ENCODE measurements at places on chromosomes 12 and 14.

GRCh38 chr14:23601424-23601823 is 22.8 kb upstream of the JPH4 start:
- no peak for DNase-seq

GRCh38 chr12:128613837-128614590 is 209.7 kb downstream of the SLC15A4 start:
- DNase-seq, result no peak

- DNase-seq, result no peak
Observed at GRCh38 chr14:58739674-58740073, 101.9 kb downstream of the DACT1 start.

- DNase-seq, result no peak
Observed at GRCh38 chr12:34212651-34213050, 190.4 kb downstream of the ALG10 start.

DNA sequence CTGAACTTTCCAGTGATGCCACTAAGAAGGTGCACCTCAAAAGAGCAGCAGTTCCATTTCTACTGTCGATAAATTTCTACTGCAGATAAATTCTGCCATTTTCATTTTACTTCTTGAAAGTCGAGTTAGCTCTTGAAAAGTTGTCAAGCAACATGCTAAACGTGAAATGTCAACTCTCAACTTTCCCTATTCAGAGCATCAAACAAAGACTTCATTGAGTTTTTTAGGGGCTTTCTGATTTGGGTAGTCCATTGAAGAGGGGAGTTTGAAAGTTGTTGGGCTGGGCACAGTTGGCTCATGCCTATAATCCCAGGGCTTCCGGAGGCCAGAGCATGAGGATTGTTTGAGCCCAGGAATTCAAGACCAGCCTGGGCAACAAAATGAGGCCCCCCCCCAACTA is 59.4 kb upstream of the SYNE2 start:
- DNase-seq, result no peak

- no peak for DNase-seq
Observed at GRCh38 chr14:68518166-68518565, 274.7 kb downstream of the ZFP36L1 start.

GRCh38 chr12:49298160-49298559 is 3.2 kb downstream of the PRPH start:
- peak; percentile 46 for DNase-seq

DNA sequence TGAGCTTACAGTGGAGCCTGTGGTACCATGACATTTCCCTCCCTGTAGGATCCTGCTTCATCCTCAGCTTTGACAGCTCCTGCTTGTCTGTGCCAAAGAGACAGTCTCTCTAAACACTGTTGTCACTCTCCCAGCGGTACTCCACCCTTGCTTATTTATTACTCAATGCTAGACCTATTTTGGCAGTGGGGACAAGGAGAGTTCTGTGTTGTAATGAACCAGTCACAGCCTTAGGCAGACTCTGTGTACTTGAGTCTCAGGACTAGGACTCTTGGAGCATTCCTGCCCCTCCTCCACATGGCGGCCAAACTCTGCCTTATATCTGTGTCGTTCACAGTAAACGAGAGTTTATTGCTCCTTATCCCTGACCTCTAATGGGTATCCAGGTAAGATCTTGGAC is 70.9 kb downstream of the PIK3C2G start:
- DNase-seq, result no peak

GRCh38 chr14:48814562-48814961 is 771.6 kb downstream of the RPS29 start:
- DNase-seq, result no peak

- no peak for DNase-seq
Observed at GRCh38 chr12:113088971-113089756, 32.6 kb downstream of the DTX1 start.

DNA sequence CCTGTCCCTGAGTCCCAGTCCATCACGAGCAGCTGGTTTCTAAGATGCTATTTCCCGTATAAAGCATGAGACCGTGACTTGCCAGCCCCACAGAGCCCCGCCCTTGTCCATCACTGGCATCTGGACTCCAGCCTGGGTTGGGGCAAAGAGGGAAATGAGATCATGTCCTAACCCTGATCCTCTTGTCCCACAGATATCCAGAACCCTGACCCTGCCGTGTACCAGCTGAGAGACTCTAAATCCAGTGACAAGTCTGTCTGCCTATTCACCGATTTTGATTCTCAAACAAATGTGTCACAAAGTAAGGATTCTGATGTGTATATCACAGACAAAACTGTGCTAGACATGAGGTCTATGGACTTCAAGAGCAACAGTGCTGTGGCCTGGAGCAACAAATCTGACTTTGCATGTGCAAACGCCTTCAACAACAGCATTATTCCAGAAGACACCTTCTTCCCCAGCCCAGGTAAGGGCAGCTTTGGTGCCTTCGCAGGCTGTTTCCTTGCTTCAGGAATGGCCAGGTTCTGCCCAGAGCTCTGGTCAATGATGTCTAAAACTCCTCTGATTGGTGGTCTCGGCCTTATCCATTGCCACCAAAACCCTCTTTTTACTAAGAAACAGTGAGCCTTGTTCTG is 41.6 kb downstream of the DAD1 start:
- no peak for DNase-seq

DNA sequence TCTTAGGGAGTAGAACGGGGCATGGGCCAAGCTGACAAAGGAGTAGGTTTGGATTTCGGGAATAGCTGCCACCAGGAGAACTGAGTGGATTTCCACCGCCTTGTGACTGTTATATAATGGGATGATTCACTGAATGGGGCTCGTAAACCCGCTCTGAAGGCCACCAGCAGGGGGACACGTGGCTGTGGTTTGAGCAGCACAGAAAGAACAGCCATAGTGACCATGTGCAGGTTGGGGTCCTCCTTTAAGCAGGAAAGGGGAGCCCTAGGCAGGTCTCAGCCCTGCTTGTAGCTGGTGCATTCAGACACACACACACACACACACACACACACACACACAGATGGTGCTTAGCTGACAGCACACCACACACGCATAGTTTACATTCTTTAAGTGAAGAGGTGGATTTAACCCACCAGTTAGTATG is 8.6 kb upstream of the ASB2 start:
- no peak for DNase-seq

DNA sequence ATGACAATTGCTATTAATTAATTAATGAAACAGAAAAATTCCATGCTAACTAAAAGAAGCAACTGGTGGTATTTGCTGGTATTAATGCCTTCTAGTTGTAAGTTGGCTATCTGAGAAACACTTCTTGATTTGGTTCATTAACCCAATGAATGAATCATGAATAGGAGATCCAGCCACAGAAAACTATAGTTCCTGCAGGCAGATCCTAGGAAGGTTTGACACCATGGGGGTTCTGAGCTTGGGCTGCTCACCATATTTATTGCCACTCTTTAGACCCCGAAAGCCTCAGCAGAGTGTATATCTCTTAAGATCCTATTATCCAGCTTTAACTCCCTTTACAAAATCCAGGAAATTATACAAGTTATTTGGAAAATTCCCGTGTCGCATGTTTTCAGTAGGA is 81.4 kb upstream of the REP15 start:
- DNase-seq, result no peak

DNA sequence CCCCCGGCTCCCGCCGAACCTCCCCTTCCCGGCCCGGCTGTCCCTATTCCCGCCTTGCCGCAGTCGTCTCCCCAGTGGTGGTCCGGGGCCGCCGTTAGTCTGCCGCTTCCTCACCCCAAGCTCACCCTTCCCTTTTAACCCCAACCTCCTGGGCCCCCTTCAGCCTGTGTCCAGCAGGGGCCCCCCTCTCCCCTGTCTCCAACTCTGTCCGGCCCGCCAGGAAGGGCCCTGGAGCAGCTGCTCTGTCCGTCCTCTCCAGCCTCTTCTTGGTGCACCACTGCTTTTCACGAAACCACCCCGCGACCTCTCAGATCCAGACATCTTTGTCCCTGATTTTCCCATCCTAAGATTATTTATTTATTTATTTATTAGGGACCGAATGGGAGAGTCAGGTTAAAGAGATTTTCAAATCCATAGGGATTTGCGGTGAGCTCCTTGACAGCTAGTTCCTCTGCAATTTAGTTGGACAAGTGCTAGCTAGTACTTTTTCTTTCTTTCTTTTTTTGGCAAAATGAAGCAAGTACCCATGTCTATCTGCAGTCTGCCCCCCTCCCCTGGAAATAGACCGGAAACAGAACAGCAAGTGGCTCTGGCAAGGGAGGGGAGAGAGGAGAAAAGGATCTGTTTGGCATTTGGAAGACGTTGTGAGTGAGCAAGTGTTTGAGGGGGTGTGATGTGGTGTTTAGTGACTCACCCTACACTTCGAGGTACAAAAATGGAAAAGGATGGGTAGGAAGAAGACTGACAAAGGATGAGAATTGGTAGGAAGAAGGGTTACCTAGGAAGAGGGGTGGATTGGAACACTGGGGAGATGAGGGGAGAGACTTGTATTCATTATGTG is 632 bp downstream of the UBR7 start:
- peak; percentile 85 for DNase-seq

DNA sequence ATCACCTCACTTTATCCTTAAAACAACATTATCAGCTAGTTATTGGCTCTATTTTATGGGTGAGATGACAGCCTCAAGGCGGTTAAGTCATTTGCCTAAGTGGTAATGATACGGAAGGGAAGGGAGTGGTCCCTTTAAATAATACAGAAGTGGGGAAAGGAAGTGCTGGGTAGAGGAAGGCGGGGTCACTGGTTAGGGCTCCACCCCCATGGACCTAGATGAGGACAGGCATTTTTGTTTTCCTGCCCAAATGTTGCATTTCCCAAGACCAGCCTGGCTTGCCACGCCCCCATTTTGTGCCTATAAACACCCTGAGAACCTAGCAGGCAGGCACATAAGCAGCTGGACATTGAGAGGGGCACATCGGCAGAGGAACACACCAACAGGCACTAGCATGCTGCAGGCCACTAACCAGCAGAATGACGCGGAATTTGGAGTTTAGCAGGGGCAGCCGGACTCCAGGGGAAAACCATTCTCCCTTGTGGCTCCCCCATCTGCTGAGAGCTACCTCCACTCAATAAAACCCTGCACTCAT is 100.9 kb downstream of the EPS8 start:
- no peak for DNase-seq

DNA sequence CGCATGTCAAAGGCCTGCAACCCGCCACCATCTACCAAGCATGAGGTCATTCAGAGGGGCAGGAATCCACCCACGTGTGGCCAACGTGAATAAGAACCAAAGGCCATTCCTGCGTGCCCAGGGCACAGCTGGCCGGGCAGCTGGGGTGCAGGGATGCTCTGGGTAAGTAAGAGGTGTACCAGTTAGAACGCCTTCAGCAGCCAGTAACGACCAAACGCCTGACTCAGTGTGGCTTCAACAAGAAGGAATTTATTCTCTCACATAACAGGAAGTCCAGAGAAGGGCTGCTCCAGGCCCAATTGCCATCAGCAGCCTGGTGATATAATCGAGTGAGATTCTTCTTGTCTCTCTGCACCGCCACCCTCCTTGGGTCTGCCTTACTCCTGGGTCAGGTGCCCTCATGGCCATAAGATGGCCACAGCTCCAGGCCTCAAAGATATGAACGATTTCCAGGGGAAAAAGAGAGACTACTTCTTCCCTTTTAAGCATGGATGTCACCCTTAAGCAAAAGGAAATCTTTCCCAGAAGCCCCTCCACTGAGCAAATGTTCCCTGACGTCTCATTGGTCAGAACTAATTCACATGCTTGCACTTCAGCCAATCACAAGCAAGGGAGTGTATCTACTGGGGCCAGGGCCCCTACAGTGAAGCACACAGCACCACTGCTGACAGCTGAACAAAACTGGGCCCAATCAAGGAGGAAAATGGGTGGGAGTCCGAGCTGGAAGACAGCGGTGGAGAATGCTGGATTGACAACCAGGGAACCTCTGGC is 7.3 kb downstream of the TTC7B start:
- DNase-seq, result peak; percentile 36

- DNase-seq, result no peak
Observed at GRCh38 chr12:127745469-127746212, 521.3 kb upstream of the TMEM132C start.

- DNase-seq, result no peak
Observed at GRCh38 chr12:104384141-104384880, 72.4 kb upstream of the CHST11 start.

GRCh38 chr12:41234692-41235091 is 46.6 kb downstream of the PDZRN4 start:
- no peak for DNase-seq

DNA sequence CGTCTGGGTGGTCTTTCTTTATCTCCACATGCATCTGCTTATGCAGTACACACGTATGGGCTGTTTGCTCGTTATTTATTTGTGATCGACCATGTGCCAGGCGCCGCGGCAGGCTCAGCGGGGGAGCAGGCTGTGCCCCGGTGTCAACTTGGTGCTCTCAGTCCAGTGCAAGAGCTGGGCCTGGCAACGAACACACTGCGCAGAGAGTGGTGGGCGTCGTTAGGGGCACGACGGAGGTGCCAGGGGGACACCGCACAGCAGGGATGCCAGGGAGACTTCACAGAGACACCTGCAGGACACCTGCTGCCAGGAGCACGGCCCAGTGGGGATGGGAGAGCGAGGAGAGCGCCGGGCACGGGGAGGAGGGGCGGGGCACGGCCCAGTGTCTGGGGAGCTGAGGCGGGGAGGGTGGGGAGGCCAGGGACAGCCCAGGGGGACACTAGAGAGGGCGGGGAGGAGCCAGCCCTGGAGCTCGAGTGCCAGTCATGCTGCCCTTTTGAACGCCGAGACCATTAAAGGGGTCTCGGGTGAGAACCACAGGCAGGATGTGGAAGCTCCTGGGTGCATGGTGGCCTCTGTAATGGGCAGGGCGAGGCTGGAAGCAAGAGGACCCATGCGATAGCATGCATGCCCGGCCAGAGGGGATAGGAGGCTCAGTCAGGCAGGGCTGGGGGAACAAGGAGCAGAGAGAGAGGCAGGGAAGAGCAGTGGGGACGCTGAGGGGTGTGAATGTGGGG is 652 bp upstream of the LRCOL1 start:
- DNase-seq, result no peak

DNA sequence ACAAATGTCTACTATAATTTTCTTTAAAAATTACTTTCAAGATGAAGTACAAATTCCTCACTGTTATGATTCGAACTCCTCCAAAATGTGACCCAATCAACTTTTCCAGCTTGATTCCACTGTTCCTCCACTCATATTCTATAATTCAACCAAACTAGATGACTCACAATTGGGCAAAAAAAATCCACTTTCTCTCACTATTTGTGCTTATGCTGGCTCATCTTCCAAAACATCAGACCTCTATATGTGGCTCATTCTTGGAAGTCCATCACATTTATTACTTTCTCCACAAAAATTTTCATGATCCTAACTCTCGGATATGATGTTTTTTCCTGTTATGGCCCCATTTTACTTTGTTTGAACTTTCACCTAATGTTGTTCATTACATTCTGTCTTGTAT is 26.9 kb upstream of the RXYLT1 start:
- no peak for DNase-seq

DNA sequence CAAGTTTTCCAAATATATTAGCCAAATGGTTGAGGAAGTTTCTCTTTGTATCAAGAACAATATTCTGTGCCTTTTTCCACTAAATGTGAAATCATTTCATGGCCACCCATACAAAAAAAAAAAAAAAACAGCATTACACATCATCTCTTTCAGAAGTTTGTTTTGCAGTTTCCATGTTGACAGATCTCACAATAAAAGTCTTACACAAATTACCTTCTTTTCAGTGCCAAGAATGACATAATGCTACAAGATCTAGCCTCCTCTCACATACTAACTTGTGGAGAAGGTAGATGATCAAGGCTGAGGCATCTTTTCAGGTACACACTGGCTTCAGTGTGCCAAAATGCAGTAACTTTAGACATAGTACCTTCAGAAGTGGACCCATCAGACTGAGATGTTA is 35.3 kb downstream of the PRKD1 start:
- DNase-seq, result no peak

- no peak for DNase-seq
Observed at GRCh38 chr12:109982210-109982609, 14.0 kb downstream of the GIT2 start.
